ENCODE measurements at places on chromosomes 13 and 19.

DNA sequence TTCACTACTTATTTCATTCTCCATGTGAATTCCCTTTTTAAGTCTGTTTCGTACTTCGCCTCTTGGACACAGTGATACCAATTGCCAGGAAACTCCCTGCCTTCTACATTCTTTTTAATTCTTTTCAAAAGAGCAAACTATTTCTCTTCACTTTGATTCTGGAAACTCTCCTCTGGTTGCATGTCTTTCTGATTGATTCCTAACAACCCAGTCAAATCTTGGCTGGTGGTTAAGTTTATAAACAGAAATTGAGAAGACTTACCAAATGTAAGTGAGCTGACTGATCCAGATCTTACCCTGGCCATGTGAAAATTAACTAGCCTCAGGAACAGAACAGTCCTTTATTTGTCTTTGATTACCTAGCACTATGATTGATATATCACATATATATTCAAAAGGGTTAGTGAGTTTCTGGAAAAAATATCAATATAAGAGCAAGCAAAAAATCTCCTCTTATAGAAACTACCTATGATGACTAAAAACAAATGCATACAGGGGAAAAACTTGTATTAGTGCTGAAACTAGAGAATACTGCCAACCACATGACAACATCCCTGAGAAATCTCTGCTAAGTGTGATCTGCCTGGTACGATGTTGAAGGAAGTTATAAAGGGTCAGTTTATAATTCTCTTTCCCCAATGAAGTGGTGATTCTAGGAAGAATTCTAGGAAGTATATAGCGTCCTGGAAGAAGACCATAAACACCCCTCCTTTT lies 152.6 kb upstream of the HTR2A start:
- DNase-seq, result no peak

GRCh38 chr13:80571346-80572307 lies 230.7 kb upstream of the SPRY2 start:
- no peak for DNase-seq

- DNase-seq, result no peak
Observed at GRCh38 chr13:110565296-110565695, 3.8 kb upstream of the RAB20 start.

- DNase-seq, result no peak
Observed at GRCh38 chr19:14495672-14496028, 277 bp downstream of the GIPC1 start.

DNA sequence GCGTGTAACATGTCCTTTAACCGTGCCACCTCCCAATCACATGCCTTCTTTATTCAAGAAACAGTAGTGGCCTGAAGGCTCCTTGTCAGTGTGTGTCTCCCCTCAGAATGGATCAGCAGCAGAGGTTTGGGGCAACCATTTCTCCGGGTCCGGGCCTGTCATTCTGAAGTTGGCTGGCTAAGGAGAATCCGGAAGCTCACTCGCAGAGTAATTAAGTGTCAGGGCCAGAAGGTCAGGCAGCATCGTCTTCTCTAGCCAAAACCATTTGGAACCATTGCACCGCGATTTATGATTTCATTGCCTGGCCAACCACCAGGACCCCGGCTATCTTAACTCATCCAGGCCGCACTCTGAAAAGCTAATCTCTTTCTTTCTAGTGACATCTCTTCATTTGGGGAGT lies 550.8 kb downstream of the EFNB2 start:
- no peak for DNase-seq

GRCh38 chr19:1265615-1266128 lies 3.5 kb upstream of the CIRBP start:
- no peak for DNase-seq

- no peak for DNase-seq
Observed at GRCh38 chr19:918481-919198, 1.5 kb downstream of the KISS1R start.

GRCh38 chr19:14505488-14506239 lies 9.7 kb upstream of the GIPC1 start:
- DNase-seq, result peak; percentile 73

DNA sequence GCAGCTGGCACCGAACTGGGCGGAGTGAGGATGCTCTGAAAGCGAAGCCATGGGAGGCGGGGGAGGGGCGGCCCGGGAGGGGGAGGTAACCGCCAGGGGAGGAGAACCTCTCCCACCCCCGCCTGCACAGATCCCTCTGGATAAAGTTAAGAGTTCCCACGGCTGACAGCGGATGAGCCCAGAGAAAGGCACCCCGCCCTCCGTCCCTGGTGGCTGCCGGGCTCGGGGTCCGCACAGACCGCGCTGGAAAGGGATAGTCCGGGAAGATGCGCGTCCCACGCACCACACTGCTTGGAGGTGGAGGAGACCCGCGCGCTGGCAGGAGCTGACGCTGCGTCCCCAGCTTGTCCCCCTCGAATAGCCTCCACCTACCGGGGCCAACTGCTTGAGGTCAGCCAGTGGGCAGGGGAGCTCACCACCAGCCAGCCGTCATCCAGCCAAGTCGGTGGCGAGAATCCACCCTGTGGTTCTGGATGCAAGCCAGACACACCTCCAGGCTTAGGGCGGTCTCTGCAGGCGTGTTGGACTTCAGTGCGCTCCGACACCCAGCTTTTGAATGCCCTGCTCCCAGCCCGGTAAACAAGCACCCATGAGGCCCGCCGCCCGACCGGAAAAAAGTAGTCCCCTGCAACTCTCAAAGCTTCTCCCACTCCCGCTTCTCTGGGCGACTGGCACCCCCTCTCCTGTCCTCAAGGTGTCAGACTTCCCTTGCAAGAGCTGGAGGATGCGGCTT lies at the start of gene TRPC4:
Gene TRPC4, minus strand, starts transcription at position 17 of the 733 bp plus-strand sequence. CDS start 86,439 bp downstream, outside the sequence.
- no peak for DNase-seq

DNA sequence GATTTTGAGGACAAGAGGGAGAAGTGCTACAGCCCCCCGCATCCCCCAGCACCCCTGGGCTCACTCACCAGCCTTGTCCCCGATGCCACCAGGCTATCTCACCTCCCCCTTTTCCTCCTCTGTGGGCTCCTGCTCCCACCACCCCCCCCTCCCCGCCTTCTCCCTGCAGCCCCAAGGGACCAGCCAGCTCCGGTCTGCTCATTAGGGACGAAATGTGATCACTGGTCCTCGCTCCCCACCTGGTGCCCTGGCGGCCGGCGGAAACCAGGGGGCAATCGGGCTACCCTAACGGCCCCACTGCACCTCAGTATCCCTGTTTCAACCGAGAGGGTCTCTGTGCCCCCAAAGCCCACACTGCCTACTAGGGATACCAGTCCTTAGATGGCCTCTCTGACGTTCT lies 2.7 kb downstream of the GPR4 start:
- no peak for DNase-seq

DNA sequence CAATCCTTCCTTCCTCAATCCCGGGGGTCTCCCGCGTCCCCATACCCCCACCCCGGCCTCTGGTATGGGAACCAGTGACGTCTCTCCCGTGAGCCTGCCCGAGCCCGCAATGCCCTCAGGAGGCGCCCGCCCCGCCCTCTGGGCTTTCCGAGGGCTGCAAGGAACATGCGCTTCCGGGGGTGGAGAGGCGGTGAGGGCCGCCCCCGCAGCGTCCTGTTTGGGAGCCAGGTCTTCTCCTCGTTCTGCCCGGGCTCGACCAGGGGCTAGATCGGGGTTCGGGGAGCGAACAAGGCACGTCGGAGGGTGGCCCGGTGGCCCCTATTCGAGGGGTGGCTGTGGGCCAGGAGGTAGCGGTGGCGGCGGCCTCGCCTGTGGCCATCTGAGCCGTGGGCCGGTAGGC lies 6.6 kb upstream of the TEX101 start:
- no peak for DNase-seq

DNA sequence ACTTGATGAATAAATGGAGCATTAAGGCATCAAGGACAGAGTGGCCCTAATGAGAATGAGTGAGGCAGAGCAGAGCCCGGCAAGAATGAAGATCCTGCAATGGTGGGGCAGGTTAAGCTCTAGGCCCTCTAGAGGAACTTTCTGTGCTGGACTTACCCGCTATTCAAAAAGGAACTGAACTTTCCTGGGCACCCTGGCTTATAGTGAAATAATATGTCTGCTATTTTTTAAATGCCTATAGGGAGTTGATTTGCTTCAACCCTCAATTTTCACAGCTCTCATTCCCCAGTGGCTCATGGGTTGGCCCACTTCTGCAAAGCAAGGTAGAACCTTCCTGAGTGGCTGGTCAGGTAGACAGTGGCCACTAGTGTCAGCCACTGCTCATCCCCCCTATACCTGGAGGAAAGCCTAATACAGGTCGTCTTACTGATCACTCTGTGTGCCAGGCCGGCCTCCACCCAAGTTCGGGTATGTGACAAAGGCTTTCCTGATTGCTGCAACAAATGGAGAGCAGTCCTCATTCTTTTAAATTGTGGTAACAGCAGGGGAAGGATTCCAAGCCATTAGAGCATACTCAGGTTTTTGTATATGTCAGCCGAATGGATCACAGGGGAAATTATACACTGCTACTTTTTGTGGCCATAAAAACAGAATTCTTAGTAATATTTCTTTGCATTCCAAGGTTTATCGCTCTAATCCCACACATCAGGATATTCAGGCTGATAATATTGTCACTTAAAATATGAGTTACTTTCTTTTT lies 103.0 kb downstream of the KL start:
- no peak for DNase-seq
